Activated T-helper 1 cell treated with anti-CD3 and anti-CD28 coated beads, Interleukin-12 subunit alpha, Interleukin-12 subunit beta, Interleukin-2, Interleukin-4 antibody, amounts not matched to agents 30 ng/mL and 10 ng/mL and 1 ng/mL, durations not matched to agents 14 hours and 24 hours and 36 hours (primary cell): ENCODE measurements at places on chromosomes 3 and 15. TPM values are rescaled to one million over a fixed set of nuclear protein-coding genes. Genes with fewer than 3 reads are reported as not detected.

DNA sequence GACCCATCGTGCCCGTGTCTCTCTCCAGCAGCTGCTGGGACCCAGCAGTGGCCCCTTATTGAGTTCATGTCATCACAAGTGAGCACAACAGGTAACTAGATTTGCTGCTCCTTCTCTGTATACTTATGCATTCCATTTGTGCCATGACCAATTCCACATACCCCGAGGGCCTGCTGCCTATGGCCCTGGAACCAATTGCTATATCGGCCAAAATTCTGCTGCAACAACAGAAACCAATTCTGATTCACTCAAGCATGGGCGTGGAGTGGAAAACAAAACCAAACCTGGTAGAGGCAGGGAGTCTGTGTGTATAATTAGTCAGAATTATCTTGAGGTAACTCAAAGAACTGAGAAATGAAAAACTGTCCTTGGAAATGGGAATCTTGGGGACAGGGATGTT lies 516.6 kb downstream of the EPHB1 start:
- no peak for DNase-seq

GRCh38 chr3:185732782-185733181 lies 92.1 kb downstream of the IGF2BP2 start:
- no peak for DNase-seq

GRCh38 chr3:154486949-154487348 lies 57.0 kb upstream of the GPR149 start:
- no peak for DNase-seq

GRCh38 chr3:134840459-134840858 lies 45.4 kb downstream of the EPHB1 start:
- no peak for DNase-seq

DNA sequence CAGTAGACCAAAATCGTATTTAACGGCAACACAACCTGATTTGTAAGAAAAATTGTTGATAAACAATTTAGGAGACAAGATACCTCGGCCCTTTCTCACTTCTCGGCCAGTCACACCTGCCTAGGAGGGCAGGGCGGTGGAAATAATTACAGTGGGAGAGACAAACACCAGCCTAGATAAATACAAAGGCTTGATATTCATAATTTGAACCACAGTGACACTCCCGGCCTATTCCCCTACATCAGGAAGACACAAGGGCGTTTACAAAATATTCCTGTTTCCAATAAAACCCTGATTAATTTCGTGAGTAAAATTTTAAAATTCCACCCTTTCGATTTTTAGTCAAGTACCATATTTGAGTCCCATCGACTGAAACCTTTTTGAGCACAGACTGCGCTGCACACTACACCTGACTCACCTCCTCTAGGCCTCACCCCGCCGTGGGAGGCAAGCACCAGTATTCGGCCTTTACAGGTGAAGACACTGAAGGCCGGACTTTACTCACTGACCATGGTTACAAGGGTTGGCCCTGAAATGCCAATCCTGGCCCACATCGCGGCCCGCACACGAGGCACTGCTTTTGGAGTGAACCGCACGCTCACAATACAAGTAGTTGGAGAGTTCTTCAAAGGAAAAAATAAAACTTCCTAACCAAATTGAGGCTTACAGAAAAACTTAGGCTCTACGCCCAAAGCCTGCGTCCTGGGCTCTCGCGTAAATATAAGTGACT lies 794 bp downstream of the ARPP19 start:
- DNase-seq: peak; percentile 19

DNA sequence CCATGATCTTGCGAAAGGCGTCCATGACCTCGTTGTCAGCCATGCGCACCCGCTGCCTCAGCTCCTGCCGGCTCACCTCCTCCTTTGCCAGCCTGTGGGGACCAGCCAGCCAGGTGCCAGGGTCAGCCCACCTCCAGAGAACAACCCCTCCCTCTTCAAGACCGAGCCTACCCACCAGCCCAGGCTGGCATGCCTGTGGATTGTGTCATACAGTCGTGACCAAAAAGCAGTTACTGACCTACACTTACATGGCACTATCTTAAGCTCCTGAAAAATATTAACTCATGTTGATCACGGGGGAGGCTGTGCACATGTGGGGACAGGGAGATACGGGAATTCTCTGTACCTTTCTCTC lies 10.7 kb upstream of the CAMK1 start:
- no peak for DNase-seq

GRCh38 chr15:39743611-39744010 lies 39.0 kb downstream of the FSIP1 start:
- DNase-seq: no peak

- no peak for DNase-seq
These were observed 540 bp upstream of the HHATL start for GRCh38 chr3:42702982-42703694.

GRCh38 chr3:123909785-123910184 lies 25.7 kb upstream of the MYLK start:
- DNase-seq: no peak

- no peak for DNase-seq
These were observed 39.7 kb downstream of the NPTN start for GRCh38 chr15:73593304-73594074.

SELENOT gene
- 139 and 140 TPM in 2 replicates for total RNA-seq

ROPN1 gene
- not detected in 2 replicates for total RNA-seq

GOLIM4 gene
- 8.4 and 8.8 TPM in 2 replicates for total RNA-seq
